ENCODE measurements at places on chromosomes 7 and 10.

DNA sequence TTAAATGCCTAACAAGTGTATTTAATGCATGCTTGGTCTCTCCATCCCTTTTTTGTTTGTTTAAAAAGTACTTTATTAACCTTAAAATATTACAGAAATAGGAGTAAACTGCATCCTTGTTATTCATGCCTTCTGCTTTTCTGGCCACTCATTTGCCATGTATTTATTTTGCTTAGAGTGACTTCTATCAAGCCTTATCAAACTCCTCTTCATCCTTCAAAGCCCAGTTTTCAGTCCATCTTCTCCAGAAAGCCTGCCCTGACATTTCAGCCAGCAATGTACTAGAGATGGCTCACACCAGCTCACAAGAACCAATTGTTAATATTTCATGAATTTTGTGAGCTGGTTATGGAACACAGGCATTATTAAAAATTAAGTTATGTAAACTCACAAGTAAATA lies 82.8 kb downstream of the NHLRC2 start:
- DNase-seq: no peak

GRCh38 chr10:86340176-86340990 lies 26.2 kb downstream of the GRID1 start:
- DNase-seq: no peak

GRCh38 chr10:98128802-98129201 lies 5.7 kb upstream of the R3HCC1L start:
- DNase-seq: no peak

DNA sequence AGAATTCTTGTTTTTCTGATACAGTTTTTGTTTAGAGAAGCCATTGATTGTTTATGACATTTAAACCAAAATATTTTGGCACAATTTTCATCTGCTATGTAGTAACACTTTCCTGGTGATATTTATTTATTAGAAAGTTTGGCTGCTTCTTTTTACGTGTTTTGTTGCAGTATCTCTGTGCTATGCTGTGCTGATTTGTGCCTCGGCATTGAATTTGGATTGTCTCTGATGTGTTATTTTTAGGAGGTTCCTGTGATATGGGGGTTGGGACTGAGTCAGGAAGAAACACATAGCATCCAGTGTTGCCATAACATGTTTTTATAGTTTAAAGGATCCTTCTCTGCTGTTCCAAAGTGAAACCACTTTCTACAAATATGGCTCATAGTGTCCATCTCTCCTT lies 1197.7 kb upstream of the LRRN3 start:
- no peak for DNase-seq

DNA sequence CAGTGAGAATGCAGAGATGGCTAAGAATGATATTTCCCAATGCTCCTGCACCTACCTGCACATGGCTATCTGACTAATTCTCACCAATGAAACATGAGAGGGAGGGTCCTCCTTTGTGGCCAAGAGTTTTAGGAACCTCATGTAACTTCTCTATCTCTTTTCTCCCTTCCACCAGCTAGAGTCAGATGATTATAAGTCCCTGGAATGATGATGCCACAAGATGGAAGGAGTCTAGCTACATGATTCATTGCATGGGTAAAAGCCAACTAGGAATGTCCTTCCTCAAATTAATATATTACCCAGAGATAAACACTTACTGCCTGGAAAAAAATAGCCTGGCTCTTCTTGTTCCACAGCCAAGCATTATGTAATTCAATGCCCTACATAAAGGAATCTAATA lies 55.1 kb upstream of the AASS start:
- peak; percentile 18 for DNase-seq

- DNase-seq: no peak
These were observed 457 bp downstream of the NSUN5 start for GRCh38 chr7:73308074-73308664.

GRCh38 chr10:48885376-48885775 lies 54.3 kb downstream of the LRRC18 start:
- peak; percentile 60 for DNase-seq

DNA sequence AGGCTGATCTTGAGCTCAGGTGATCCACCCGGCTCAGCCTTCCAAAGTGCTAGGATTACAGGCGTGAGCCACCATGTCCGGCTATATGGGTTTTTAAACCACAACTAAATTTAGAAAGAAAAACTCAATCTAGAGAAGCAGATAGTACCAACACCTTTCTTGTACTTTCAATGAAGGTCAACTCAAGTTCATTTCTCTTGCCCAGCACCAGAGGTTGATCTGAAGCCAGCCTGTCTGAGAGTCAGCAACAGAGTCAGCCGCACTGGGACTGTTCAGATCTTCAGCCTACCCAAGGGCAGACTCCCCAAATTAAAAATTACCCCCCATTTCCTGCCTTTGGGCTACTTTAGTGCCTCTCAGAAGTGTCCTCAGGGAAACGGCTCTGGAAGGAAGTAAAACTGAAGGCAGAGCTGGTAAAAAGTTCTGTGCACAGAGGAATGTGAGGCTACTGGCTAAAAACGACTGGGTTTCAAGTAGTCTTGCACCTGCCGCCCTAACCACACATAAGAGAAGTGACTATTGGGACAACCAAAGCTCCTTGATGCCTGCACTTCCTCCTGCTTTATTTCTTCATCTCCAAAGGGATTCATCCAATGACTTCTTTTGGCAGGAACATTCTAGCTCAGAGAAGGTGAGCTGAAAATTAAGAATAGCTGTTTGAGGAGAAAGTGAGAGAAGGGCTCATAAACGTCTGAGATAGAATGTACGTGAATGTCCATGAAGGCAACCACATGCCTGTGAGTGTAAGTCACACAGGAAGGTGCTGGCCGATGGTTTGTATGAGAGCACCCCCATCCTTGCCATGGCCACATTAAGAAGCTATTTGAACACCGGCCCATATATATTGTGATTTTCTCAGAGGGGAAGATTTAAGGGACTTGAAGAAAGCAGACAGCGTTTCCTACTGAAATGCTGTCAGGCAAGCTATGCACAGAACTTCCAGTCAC lies 142.4 kb upstream of the PRR15 start:
- no peak for DNase-seq

- DNase-seq: no peak
These were observed 445 bp downstream of the SSBP1 start for GRCh38 chr7:141738592-141739013.

DNA sequence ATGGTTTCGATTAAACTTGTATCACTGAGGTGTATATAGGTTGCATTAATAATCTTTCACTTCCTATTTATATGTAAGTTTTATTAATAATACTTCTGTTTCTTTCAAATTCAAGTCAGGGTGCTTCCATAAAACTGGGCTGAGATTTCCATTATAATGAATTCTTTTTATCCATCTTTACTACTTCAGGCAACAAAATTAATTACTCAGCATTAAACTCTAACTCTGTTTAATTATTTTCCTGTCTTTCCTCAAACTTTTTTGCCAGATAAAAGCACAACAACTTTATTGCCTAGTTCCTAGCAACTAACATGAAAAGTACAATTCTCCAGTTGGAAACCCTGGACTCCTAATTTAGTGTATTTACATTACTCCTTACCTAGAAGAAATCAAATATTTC lies 3.0 kb upstream of the MINDY3 start:
- no peak for DNase-seq

DNA sequence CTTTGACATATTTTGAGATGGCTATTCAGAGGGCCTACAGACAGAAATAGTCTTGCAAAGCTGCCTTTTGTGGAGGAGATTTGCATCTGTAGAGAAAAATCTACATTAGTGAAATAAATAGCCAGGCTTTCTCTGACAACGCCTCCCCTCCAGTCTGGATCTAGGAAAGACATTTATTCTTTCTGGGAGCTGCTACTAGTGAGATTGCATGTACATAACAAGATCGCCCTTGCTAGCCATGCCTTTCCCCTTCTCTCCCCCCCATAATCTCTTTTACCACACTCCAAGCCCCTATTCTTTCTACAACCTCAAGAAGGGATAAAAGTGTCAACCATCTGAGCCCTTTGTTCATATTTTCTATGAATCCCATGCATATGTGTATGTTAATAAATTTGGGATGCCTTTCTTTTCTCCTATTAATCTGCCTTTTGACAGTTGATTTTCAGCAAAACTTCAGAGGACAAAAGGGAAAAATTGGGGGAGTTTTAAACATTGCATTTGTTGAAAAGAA lies 194.2 kb downstream of the SNX13 start:
- no peak for DNase-seq

DNA sequence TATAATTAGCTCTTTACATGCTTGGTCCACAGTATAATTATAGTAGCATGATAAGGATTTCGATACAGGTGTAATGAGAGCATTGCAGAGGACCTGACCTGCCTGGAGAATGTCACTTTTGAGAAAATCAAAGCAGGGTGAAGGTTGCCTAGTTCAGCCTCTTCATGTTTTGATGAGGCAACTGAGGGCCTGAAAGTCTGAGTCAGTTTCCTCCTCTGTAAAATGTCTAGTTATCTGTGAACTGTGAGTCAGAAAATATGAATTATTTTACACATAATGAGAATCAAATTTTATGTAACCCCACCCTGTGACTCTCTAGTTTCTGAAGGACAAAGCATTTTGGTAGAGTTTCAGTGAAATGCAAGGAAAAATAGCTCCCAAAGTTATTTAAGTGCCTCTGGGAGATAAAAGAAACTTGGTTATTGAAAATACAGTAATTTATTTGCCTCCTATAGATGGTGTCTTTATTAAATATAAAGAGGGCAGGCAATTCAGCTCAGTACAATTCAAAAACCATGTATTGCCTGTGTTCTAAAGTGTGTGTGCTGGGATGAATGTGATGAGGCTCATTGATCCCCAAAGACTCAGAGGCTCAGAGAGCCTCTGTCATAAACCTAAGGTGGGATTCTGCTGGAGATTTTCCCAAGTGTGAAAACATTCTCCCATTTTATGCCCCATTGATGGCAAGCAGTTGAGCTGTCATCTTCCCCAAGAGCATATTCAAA lies 37.3 kb upstream of the SAMD9L start:
- peak; percentile 45 for DNase-seq

DNA sequence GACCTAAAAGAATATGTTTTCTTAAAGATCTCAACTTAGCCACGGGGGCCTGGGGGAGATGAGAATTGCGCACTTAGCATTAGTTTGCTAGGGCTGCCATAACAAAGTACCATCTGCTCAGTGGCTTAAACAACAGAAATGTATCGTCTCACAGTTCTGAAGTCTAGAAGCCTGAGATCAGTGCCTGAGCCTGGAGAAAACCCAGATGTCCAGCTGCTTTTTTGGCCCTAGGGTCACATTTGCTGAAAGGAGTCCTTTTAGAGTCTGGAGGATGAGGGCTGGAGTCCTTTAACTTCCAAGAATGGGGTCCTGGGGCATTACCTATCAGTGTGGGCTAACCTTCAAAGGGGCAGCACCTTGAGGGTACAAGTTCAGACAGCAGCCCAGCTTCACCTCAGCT lies 48.2 kb downstream of the SMURF1 start:
- DNase-seq: no peak

GRCh38 chr7:51238981-51239495 lies 77.6 kb downstream of the COBL start:
- no peak for DNase-seq

DNA sequence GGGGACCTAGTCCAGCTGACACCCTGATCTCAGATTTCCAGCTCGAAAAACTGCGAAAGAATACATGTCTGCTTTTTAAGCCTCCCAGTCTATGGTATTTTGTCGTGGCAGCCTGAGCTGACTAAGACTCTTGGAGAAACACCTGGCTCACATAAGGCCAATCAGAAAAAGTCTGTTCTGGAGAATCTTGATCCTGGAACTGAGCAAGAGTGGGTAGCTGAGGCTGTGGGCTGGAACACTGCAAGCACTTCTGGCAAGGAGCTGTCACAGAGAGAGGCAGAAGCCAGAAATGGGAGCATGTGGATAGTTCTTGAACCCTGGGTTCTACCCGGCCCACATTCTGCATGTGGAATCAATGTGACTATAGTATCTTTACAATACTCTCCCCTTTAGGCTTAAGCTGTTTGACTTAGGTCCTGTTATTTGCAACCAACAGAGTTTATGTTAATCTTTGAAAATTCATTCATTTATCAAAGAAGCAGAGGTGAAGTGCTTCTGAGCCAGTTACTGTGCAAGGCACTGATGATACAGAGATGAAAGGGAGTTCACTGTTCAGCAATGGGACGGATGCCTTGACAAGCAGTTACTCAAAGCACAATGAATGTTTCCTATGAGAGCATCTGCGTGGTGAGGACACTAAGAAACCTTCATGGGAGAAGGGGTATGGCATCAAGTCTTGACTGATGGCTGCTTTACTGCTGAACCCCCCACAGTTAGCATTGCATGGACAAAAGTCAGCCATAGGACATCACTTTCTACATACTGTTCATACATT lies 4.4 kb upstream of the C10orf90 start:
- DNase-seq: no peak

GRCh38 chr7:103990991-103991390 lies 1.5 kb upstream of the RELN start:
- DNase-seq: no peak

DNA sequence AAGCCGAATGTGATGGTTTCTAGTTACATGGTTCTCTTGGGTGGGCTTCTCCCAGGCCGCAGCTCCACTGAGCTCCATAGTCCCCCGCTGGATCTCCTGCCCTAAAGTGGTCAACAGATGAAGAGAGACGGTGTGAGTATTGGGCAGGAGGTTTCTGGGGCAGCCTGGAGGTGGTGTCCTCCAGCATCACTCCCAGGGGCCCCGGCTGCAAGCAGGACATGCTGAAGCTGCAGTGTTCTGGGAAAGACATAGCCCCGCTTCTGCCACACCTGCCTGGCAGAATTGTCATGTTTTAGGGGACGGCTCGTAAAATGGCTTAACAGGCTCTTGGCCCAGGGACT lies 40.4 kb downstream of the CALML3 start:
- DNase-seq: no peak

DNA sequence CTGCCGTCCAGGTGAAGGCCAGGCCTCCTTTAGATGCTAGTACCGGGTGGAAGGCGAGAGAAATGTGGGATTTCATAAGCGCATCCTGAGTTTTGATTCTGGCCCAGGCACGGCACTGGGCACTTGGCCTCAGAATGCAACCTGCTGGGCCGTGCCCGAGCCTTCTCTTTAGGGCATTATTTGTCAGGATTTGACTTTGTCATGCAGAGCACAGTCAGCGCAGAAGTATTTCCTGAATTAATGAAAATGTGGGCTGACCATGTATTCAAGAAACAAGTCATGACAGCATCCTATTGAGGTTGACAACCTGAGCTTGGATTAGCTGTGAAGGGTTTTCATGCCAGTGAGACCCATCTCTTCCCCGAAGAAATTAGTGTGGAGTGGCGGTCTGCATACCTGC lies 34.4 kb downstream of the RCC1L start:
- DNase-seq: peak; percentile 14

Data from RKO (cell line).